PC-9 (cell line): ENCODE measurements at places on chromosomes 7 and 10. TPM values are rescaled to one million over a fixed set of nuclear protein-coding genes. Genes with fewer than 3 reads are reported as not detected.

The TLX1 gene
- total RNA-seq: not detected in 2 replicates

The ST8SIA6 gene
- total RNA-seq: 0.60 and 2.1 TPM in 2 replicates

GRCh38 chr7:142739923-142740492 lies 9.3 kb upstream of the PRSS1 start:
- no peak for DNase-seq

The DKK1 gene
- 75.2 and 106 TPM in 2 replicates for total RNA-seq

DNA sequence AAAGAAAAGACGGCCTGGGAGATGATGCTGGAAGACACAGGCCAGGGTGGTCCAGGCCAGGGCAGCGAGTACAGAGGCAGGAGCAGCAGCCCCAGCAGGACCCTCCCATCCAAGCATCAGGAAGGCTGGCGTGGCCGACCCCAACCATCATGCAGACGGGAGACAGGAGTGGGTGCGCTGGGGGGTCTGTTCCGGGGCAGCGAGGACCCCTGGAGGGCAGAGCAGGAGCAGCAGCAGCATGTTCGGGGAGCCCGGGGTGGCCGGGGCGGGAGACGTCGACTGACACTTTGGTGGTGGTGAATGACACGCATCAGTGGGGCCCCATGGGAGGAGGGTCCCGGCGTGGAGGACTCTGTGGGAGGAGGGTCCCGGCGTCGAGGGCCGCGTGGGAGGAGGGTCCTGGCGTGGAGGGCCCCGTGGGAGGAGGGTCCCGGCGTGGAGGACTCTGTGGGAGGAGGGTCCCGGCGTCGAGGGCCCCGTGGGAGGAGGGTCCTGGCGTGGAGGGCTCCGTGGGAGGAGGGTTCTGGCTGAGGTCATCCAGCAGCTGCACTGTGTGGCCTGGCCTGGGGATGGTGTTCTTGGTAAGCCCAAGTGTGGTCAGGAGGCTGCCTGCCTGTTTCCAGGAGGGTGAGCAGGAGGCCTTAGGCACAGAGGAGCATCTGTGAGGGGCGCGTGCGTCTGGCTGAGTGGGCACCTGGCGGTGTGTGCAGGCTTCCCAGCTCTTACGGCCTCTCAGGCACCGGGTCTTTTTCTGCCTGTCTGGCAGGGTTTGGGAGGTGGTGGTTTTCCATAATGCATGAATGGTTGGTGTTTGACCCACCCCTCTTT lies 38.9 kb downstream of the FAM20C start:
- DNase-seq: no peak

The FXYD4 gene
- not detected in 2 replicates for total RNA-seq

The TMEM139 gene
- total RNA-seq: 89.7 and 131 TPM in 2 replicates

DNA sequence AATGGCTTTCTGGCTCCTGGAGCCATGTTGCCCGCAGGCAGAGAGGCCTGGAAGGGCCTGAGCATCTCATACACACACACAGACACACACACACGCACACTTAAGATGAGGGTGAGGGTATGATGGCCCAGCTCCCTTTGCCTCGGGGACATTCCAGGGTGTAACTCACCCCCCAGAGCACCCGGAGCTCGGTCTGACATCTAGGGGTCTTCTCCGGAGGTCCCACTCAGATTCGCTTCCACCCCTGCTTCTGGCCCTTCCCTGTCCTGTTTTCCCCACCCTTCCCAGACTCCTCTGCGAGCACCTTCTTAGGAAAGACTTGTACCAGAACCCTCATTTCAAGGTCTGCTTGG lies 304.4 kb downstream of the GRID1 start:
- no peak for DNase-seq

DNA sequence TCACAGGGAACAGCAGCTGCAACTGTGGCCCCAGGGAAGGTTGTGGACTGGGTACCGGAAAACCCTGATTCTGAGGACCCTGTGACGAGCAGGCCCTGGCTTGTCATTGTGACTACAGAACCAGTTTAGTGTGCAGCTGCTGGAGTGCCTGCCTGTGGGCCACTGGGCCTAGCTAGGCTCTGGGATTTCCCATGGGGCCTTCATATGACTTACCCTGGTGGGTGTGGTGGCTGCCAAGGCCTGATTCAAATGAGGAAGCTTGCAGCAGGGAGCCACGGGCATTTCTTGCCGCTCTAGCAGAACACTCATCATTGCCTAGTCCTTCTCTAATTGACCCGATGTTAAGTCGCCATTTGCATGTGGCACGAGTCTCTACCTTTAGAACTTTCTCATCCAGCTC lies 14.7 kb upstream of the CAMK2G start:
- DNase-seq: peak; percentile 88

The DYNC1I1 gene
- total RNA-seq: not detected in 2 replicates

DNA sequence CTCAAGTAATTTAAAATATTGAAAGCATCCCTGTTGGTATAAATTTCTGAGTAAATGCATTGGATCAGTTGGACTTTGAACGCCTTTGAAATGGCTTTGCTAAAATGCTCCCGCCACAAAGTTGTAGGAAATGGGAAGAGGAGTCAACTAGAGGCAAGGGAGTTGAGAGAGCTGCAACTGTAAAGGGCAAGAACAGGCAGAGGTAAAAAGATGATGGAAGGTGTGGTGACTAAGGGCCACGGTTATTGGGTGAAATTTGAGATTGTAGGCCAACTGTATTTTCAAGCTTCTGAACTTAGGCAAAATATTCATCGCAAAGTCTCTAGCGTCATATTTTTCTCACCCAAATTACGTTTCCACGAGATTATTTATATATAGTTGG lies 595 bp upstream of the SUMF2 start:
- DNase-seq: no peak

DNA sequence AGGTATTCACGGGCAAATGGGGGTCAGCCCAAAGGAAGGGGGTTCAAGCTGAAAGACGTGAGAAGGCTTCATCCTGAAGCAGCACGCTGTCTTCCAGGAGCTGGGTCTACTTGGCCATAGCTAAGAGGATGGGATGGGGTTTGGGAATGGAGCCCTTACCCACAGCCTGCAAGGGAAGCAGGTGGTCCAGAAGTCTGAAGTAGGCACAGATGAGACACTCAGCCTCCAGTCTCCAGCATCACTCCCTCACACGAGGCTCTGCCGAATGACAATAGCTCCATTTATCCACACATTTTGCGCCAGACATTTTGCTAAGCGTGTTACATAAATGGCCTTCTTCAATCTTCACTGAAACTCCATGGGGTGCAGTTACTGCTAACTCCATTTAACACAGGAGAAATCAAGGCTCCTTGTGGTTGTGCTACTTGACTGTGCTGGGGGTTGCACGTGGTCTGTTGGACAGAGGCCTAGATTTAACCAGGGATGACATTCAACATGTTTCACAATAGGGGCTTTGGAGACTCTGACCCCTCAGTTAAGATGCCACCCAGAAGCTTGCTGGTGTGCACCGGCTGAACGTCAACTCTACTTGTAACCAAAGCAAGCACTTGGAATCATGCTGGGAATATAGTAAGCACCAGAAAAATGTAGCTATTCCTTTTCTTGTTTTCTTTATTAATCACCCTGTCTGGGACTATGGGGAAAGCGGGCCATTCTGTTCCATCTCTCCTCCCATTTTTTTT lies 85.3 kb downstream of the FAM241B start:
- DNase-seq: no peak

DNA sequence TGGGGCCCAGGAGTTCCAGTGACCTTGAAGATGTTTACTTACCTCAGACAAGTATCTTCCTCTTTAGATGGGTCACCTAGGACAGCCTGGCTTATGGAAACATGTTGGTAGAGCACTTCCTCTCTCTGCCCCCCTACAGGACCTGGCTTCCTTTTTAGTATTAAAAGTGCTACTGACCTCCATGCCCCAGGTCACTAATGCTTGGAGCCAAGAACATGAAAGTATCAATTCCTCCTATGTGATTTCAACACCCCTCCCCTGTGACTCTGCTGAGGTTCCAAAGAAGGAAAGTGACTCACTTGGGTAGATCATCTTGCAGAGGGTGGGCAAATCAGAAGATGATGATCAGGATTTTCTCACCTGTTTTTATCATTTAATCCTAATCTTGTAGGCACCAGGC lies 125.3 kb upstream of the CCDC6 start:
- no peak for DNase-seq

DNA sequence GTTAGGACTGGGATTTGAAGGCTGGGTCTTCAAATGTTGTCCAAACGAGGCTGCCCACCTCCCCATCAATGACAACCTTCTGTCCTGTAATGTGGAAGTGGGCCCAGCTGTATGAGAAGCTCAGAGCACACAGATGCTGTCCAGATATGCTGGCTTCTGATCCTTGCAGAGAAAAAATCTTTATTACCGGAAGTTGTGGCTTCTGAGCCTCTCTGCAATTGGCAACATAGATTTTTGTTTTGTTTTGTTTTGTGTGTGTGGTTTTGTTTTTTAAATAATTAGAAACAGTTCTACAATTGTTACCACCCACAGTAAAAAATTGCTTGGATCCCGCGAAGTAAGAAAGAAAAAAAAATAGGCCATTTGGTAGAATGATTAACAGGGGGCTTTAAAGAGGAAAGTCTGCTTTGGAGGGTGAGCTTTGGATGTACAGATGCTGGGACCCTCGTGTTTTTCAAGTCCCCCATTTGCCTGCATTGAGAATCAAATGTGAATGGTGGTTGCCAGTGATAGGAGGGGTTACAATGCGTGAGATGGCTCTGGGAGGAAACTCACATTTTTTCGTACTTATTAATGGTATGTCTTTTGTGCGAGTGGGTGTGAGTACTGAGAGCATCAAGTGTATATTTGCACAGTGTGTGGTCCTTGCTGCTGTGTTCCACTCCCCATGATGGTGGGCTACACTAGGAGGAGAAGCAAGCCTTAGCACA lies 153.2 kb downstream of the TCF7L2 start:
- DNase-seq: no peak

The MUC12 gene
- total RNA-seq: 1.4 and 3.8 TPM in 2 replicates

- no peak for DNase-seq
These were observed 84.7 kb downstream of the AUTS2 start for GRCh38 chr7:69683002-69683401.

GRCh38 chr7:4939971-4940728 lies 18.8 kb downstream of the MMD2 start:
- no peak for DNase-seq

DNA sequence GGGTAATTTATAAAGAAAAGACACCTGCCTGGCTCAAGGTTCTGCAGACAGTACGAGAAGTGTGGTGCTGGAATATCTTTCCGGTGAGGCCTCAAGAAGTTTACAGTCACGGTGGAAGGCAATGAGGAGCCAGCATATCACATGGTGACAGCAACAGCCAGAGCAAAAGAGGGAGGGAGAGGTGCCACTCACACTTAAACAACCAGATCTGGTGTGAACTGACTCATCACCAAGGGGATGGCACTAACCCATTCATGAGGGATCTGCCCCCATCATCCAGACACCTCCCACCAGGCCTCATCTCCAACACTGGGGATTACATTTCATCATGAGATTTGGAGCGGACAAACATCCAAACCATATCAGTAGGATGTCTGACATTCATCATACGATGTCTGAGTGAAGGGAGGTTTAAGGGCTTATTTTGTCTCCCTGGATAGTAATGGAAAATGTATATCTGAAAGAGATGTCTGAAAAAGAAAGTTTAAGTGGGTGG lies 23.5 kb upstream of the KBTBD2 start:
- no peak for DNase-seq

The CHRM2 gene
- total RNA-seq: 0.17 TPM in 1 of 2 replicates, not detected in the other

DNA sequence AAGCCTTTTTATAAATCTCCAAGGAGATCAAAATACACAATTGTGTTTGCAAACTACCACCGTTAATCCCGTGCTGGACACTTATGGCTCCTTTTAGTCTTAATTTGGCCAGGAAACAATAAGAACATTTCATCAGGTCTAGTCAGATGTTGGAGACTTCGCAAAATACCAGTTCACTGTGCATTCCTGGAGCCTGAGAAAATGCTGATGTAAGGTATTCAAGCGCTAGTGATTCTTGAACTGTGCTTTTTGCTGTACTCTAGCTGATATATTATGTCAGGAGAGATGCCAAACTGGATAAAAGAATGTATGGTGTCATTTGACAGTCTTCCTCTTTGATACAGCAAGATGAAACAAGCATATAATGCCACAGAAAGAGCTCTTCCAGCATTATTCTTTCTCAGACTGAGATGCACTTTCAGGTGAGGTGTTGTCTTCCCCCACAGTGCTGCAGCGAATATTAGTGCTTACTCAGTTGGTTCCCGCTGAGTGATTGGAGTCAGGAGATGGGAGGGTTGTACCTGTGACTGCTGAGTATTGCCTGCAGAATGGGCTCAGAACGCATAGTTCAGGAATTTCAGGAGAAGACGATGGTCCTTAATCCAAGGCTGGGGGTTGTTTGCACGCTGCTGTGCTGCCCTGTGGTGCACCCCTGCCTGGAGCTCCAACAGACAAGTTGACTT lies 59.2 kb downstream of the OGDH start:
- DNase-seq: no peak

DNA sequence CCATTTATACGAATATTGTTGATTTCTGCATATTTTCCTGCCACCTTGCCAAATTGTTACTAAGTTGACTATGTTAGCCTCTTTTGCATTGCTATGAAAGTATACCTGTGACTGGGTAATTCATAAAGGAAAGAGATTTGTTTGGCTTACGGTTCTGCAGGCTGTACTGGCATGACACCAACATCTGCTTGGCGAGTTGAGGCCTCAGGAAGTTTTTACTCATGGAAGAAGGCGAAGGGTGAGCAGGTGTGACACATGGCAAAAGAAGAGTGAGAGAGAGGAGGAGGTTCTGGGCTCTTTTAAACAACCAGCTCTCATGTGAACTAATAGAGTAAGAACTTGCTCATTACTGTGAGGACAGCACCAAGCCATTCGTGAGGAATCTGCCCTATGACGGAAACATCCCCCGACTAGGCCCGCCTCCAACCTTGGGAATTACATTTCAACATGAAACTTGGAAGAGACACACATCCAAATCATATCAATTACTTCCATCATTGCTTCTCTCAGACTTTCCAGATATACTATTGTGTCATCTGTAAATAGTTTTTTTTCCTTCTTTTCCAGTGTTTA lies 8.4 kb downstream of the RALA start:
- DNase-seq: peak; percentile 4

GRCh38 chr10:110355141-110355831 lies 50.6 kb upstream of the SMNDC1 start:
- no peak for DNase-seq

The MBL2 gene
- not detected in 2 replicates for total RNA-seq

DNA sequence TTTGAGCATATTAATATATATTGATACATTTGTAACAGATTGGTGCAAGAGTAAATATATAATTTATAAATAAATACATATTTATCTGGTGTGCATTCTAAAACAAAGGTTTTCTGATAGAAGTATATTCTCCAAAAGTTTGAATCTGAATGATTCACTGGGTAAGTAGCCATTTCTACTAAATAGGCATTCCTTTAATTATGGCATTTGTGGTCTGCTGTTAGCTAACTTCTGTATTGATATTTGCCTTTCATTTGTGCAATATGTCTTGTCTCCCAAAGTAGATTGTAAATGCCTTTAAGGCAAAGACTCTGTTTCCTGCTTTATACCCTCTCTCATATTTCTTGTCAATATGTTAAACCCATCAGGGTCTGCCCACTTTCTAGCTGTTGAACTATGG lies 11.1 kb upstream of the ARID5B start:
- peak; percentile 46 for DNase-seq

GRCh38 chr7:50281680-50282445 lies 22.7 kb upstream of the IKZF1 start:
- no peak for DNase-seq

The ADCYAP1R1 gene
- not detected in 2 replicates for total RNA-seq

GRCh38 chr10:47140761-47141348 lies 159.1 kb upstream of the GDF10 start:
- DNase-seq: no peak
